ENCODE measurements at places on chromosomes 1 and 21.

GRCh38 chr1:65541161-65541560 is 120.7 kb downstream of the LEPR start:
- DNase-seq, result no peak

DNA sequence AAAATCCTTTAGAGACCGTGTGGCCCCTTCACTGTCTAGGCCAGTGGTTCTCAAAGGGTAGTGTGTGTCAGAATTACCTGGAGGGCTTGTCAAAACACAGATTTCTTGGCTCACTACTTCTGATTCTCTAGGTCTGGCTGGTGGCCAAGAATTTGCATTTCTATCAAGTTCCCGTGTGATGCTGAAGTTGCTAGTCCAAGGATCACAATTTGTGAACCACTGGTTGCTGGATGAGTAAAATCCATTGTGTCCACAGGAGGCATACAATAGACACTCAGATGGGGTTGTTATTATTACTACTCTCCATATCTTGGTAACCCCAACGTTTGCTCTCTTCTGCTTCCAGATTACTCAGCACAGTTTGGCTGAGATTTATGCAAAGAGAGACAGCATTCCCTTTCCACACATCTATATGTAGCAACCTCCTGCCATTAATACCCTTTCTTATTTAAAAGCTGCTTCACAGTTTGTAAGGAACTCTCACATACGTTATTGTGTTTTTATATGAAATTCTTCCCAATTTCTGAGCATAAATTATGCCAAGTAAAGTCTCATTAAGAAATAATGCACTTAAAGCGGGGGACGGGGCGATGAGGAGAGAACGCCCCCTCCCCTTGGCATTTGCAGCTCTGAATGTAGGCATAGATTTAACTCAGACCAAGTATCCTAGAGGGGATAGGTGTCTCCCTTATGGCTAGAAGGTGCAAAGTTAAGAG is 720 bp upstream of the TMCC2 start:
- no peak for DNase-seq

GRCh38 chr1:11868331-11868980 is 9.7 kb upstream of the NPPB start:
- no peak for DNase-seq

GRCh38 chr1:6008084-6008415 is 15.8 kb upstream of the NPHP4 start:
- DNase-seq, result peak; percentile 27

DNA sequence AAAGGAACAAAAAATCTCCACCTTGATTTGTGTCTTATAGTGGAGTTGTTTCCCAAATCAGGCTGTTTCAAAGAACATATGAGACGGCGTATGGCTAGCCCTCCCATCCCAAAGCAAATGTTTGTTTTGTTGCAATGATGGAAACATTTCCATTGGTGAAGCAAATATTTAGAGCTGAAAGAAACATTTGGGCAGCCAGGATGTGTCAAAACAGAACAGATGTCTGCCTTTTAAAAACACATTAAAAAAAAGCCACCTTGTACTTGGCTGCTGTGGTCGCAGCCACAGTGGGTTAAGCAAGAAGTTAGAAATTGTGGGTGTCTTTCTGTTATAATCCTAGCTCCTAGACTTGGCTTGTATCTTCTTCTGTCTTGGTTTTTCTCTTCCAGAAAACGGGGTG is 116.3 kb downstream of the PEX14 start:
- DNase-seq, result no peak
